ENCODE measurements at places on chromosomes 5 and 9.

DNA sequence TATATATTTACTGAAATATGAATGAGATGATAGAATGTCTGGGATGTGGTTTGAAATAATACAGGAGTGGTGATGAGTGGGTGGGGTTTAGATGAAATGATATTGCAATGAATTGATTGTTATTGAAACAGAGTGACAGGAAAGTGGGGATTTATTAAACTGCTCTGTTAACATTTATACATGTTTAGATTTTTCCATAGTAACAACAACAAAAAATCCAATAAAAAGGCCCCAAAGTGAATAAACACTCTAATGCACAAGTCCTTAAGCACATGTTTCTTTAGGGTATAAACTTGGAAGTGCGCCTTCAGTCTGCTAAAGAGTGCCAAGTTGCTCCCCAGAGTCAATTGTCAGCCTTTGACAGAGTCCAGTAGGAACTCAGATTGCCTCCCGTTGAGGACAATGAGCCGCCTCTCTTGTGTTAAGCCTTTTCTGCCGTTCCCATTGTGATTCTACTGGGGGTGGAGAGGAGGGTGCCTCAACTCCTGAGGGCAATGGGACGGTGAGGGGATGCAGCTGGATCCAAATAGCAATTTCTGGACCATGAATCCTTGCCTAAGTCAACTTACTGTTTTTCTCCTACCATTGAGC, 112.3 kb downstream of the SLC28A3 start:
- no peak for DNase-seq

GRCh38 chr9:128152133-128153059, 3.1 kb downstream of the LCN2 start:
- DNase-seq, result no peak

DNA sequence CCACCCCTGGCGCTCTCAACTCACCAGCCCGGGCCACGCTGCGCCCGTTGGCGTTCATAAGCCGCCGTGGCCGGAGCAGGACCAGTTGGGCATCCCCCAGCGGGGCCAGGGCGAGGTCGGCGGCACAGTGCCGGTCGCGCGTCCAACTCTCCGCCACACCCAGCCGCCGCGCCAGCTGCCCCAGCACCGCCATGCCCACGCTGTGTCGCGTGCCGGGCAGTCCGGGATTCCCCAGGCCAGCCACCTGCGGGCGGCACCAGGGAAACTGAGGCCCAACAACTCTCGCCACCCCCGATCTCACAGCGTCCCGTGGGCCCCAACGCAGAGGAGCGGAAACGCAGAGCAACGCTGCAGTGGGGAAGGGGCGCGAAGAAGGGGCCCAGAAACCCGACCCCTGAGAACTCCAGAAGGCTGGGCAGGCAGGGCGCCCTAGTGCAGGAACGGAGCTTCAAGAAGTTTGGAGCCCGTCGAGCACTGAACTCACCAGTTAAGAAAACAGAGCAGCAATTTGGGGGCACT, 453 bp downstream of the PTRH1 start:
- DNase-seq, result no peak

- no peak for DNase-seq
Observed at GRCh38 chr5:143057580-143057999, 287.4 kb downstream of the ARHGAP26 start.

DNA sequence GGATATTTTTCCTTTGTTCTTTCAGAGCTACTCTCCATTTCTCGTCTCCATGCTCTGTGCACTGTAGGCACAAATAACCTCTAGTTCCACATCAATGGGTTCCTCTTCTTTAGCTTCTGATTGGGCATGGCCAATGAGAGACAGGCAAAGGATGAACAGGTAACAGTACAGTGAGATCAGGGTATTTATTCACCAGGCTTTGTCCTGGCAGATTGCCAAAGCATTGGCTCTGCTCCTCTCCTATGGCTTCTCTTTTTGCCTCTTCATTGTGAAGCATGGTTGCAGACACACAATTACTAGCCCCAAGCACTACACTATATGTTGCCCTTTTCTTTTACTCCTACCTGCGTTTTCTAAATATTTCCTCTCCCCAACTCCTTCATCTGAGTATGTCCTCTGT, 215.1 kb upstream of the ARRDC3 start:
- DNase-seq, result no peak

DNA sequence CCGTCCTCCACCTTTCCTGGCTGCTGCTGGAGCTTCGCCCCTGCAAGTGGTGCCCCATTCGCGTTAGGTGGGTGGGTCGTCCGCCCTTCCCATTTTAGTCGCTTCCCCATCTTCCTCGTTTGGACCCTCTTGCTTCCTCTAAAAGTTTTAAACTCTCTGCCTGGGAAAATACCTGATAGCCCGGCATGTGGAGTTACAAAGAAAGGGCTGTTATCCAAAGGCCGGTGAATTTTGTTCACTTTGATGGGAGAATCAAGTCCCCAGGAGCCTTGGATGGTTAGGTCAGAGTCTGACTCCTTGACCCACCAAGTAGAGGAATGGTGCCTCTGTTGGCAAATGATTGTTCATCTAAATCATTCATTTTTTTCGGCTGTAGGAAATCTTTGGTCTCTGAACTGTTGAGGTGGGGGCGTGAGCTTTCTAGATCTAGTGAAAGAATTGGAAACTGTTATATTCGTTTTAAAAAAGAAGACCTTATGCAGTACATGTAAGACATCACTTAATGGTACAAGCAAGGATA, 29.5 kb upstream of the APC start:
- no peak for DNase-seq

- DNase-seq, result no peak
Observed at GRCh38 chr9:113471566-113471965, 8.0 kb downstream of the RGS3 start.

DNA sequence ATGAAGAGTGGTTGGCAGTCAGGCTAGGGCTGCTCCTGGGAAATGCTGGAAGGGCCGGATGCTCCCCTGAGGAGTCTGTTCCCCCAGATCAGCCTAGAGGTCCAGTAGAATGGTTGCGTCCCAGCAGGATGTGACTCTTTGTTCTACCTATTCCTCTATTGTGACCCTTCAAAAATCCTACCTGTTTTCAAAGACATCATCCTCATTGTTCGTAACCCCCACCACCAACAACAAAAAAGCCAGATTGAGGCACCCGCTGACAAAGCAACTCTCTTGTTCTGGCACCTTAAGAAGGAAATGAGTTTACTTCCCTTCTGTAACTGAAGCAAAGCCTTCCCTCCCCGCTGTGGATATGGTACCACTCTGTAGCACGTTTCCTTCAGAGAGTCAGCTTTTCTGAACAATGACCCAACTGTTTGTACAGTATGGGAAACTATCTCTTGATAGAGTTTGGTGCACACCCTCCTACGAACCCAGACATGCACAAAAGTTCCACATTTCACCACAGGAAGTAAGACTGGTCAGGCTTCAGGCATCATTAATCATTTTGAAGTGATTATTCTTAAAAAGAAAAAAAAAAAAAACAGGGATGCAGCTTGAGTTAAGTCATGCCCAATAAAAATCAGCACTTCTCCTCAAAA, 207.2 kb downstream of the ENC1 start:
- DNase-seq, result no peak

- DNase-seq, result no peak
Observed at GRCh38 chr5:132389051-132389331, 19.5 kb downstream of the SLC22A5 start.

DNA sequence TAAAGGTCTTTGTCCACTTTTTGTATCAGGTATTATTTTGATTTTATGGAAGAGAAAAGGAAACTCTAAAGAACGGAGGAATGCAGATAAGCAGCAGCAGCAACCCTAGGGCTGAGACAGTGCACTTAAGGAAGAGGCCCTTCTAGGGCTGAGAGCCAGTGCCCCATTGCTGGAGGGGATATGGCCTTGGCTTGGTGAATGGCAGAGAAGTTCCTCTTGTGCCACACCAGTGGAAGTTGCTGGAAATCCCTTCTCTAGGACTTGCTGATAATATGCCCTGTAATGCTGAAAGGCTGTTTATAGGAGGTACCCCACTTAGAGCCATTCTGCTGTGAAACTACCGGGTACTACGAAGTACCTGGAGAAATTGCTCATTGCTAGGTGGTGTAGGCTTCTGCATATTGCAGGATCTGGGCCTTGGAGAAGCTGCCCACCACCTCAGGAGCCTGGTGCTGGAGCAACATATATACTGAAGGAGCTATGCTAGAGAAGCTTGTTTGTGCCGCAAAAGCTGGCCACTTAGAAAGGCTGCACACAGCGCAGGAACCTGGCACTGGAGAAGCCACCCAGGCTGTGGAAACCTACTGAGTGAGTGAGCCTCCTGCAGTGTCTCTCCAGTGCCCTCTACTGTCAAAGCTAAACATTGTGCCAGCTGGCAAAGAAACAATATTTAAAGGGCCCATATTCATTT, 9.6 kb upstream of the UBTD2 start:
- peak; percentile 49 for DNase-seq

GRCh38 chr5:136694258-136694657, 328.9 kb upstream of the TRPC7 start:
- no peak for DNase-seq

DNA sequence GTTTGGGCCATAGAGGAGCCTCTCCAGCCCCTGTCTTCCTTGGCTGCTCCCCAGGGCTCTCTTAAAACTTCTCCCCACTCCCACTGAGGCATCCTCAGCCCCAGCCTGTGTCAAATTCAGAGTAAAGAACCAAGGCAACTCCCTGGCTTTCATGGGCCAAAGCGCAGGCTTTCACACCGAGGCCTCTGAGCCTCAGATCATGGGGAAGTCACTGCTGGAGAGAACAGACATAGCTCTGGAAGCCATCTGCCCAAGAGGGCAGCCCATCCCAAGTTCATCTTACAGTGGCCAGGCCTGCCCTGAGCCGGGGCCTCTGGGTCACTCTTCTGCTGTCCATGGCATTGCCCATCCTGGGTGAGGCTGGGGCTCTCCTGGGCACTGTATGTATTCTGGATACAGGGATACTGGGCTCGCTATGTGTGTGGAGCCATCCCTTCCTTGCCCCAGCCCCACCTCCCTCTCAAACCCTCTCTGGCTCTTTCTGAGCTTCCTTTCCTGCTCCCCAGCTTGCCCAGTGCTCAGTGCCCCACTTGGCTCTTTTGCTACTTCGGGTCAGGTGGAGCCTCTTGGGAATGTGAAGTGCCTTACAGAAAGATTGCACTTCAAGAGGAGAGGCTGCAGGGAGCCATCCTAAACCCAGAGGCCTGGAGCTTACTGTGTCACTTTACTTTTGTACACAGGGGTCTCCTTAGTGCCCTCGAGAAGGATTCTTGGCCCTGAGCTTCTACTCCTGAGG, 33.0 kb downstream of the TGFBI start:
- DNase-seq, result no peak

DNA sequence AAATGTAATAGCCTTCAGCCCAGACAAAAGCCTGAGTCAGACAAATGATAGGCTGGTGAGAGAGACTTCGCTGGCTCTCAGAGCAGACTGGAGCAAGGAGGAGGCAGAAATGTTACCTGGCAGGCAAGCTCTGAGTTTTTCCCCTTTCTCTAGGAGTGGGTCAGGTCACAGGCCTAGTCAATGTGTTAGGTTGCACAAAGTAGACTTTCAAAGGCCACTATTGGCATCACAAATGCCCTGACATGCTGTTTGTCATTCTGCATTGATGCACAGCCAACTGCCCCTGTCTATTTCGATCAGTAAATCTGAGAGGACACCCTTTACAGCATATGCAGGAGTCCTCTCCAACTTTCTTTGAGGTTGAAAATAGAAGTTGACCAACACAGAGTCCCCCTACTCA, 15.5 kb upstream of the C1QTNF3 start:
- DNase-seq, result no peak

DNA sequence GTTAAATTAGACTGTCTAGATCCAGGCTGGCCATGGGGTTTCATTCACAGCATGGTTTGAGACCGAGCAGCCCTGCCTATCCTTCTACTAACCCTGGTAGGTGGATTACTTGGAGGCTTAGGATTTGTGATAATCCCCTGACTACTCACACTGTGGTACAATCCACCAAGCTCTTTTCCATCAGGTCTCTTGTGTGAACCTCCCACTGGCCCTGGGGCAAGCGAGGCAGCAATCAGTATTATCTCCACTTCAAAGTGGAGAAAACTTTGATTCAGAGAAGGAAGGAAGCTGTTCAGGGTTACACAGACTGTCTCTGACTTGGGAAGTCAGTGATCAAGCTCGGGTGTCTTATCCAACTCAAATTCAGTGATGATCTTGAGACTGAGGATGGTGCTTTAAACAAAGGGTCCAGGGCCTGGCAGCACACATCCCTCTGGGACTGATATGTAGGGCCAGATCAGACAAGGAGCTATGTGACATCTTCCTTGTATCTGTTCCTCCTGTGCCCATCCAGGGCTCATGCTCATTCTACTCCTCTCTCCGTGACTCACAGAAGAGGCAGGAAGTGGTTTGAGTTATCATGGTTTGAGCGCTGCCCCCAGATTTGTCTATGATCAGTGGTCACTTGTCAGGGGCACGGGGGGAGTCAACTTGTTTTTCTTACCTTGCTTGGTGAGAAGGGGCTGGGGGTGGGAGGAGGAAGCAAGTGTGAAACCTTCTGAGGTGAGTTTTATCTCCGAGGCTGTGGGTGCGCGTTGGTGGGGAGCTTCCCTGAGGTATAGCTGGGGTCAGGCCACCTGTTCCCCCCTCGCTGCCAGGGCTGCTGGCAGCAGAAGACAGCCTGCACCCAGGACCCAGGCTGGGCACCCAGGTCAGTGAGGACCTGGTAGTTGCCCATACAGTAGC, 48.6 kb downstream of the RGS3 start:
- DNase-seq, result peak; percentile 76

DNA sequence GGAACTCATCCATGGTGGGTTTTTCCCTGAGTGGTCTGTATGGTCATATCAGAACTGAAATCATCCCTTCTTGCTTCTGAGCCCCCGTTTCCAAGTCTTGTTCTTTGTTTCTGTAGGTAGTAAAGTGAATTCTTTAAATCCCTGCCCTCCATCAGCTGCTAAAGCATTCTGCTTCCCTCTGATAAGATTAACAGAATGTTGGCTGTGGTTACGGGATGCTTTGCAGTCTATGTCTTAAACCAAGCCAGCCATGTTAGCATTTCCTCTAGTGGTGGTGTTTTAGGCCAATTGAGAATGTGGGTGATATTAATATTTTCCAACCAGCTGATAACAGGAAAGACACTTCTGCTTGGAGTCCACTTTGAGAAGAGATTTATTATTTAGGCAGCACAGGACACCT, 22.0 kb upstream of the KCNIP1 start:
- DNase-seq, result no peak

DNA sequence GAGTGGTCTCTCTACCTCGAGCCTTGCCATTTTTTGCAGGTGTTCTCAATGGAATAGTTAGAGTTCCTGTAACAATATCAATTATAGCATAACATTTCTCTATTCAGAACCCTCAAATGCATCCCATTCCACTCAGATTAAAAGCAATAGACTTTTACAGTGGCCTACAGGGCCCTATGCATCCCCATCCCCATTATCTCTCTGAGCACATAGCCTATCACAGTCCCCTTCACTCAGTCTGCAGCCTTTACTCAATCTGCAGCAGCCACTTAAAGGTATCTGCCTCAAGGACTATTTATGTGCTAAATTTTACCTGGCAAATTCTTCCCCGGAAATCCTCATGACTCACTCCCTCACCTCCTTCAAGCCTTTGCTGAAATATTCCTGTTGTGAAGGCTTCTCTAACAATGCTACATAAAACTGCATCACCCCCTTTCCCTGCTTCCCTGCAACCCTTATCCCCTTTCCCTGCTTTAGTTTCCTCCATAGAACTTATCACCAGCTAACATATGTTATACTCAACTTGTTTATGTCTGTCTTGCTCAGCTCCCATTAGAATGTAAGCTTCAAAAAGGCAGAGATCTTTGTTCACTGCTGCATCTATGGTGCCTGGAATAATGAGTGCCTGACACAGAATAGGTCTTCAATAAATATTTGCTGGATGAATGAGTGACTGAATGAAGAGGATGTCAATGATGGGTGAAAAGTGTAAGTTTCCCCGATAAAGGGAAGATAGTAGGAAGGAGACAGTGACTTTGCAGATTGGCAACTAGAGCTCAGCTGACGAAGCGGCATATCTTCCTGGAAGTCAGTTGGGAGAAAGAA, 54.1 kb upstream of the ZNF366 start:
- DNase-seq, result no peak
